ENCODE measurements at places on chromosomes 6 and 20. TPM values are rescaled to one million over a fixed set of nuclear protein-coding genes. Genes with fewer than 3 reads are reported as not detected.

GRCh38 chr20:12936524-12936923 is 72.2 kb upstream of the SPTLC3 start:
- H3K36me3 ChIP-seq = no peaks in the 10 kb centered on the region
- no peak for DNase-seq
- no peaks in the 10 kb centered on the region for H3K4me1 ChIP-seq
- no peak overlapping the region for H3K4me3 ChIP-seq

DNA sequence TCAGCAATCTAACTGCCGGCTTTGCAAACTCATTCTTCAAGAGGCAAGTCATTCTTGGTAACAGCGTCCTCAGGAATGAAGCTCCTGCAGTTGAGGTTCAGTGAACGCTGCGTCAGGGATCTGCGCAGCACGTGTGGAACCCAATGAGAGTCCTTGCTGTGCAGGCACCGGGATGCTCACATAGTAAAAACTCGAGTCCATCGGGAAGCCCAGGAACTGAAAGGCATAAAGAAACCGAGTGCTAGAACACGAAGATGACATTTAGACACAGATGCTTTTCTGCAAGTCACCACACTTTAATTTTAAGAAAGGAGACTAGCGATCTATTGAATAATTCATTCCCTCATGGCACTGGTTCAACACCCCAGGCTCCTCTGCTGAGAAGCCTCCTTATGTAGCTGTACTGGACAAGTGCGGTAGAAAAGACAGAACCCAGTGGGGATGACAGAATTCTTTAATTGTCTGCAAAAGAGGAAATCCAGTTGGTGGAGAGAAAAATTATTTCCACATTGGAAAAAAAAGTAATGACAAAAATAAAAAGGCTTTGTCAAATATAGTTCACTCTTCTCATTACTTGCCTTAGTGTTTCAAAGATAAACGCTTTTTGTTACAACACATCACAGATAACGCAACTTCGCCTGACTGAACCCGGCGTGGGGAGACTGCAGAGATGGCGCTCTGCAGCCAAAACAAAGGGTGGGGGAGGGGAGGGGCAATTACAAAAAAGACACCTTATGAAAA is 1.9 kb upstream of the AFDN start:
- DNase-seq = no peak
- H3K4me1 ChIP-seq = peaks cover 16% of the 10 kb centered on the region
- H3K27me3 ChIP-seq = no peaks in the 10 kb centered on the region
- H3K4me3 ChIP-seq = peak overlapping the region; percentile 88
- H3K36me3 ChIP-seq = no peaks in the 10 kb centered on the region

- DNase-seq = no peak
- H3K27me3 ChIP-seq = no peaks in the 10 kb centered on the region
- H3K4me1 ChIP-seq = no peaks in the 10 kb centered on the region
- no peaks in the 10 kb centered on the region for H3K36me3 ChIP-seq
- no peak overlapping the region for H3K4me3 ChIP-seq
These were observed 44.7 kb downstream of the NR2E1 start for GRCh38 chr6:108210556-108210955.

DNA sequence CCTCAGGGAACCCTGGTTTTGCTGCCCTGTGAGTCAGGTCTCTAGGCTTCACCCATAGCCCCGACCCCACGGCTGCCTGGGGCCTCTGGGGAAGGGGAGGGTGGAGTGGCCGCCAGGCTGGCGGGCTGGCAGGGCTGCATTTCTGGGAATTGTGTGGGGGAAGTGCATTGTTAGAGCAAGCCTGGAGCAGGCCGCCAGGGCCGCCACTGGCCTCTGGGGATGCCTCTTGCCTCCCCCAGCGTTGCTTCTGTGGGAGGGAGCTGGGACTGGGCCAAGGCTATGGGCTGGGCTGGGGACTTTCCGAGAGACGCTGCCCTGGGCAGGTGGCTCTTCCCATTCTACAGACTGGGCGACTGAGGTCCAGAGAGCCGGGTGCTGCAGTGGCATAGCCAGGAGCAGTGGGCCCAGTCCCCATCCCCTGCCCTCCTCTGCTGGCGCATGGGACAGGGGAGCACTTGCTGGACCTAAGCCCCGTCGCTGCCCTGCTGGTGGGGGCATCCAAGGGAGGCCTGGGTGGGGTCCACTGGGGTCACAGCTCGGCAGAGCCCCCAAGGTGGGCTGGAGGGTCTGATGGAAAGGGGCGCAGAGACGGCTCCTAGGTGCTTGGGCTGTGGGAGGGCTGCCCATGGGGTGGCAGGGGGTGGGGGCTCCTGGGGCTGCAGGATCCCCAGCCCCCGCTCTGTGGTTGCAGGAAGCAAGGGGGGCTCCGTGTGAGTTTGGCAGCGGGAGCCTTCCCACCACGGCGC is 6.6 kb upstream of the SOX18 start:
- DNase-seq = no peak
- H3K4me3 ChIP-seq = no peak overlapping the region
- no peaks in the 10 kb centered on the region for H3K27me3 ChIP-seq
- no peak overlapping the region for H3K27ac ChIP-seq
- H3K4me1 ChIP-seq = no peaks in the 10 kb centered on the region

GRCh38 chr20:25239387-25240370 is 8.2 kb upstream of the PYGB start:
- peak overlapping the region; percentile 89 for H3K27ac ChIP-seq
- no peak overlapping the region for H3K4me3 ChIP-seq
- H3K27me3 ChIP-seq = no peaks in the 10 kb centered on the region
- no peak for DNase-seq

- DNase-seq = no peak
- no peaks in the 10 kb centered on the region for H3K27me3 ChIP-seq
- no peak overlapping the region for H3K4me3 ChIP-seq
- no peak overlapping the region for H3K27ac ChIP-seq
- H3K4me1 ChIP-seq = no peaks in the 10 kb centered on the region
These were observed 807 bp upstream of the OTOR start for GRCh38 chr20:16747291-16747811.

GRCh38 chr20:33685328-33686099 is 671 bp downstream of the E2F1 start:
- no peaks in the 10 kb centered on the region for H3K27me3 ChIP-seq
- H3K4me1 ChIP-seq = peaks cover 25% of the 10 kb centered on the region
- no peak overlapping the region for H3K27ac ChIP-seq
- H3K4me3 ChIP-seq = peak overlapping the region; percentile 60

- H3K4me1 ChIP-seq = peaks cover 2% of the 10 kb centered on the region
- H3K36me3 ChIP-seq = no peaks in the 10 kb centered on the region
- H3K4me3 ChIP-seq = no peak overlapping the region
- H3K27ac ChIP-seq = peak overlapping the region; percentile 23
- no peak for DNase-seq
These were observed 66.9 kb downstream of the MKKS start for GRCh38 chr20:10366898-10367692.

- peaks cover 2% of the 10 kb centered on the region for H3K36me3 ChIP-seq
- H3K4me1 ChIP-seq = no peaks in the 10 kb centered on the region
- H3K27me3 ChIP-seq = no peaks in the 10 kb centered on the region
- no peak overlapping the region for H3K4me3 ChIP-seq
- H3K27ac ChIP-seq = no peak overlapping the region
These were observed 43.7 kb downstream of the TRIM38 start for GRCh38 chr6:26006086-26006939.

GRCh38 chr6:139860203-139860602 is 485.8 kb upstream of the CITED2 start:
- peaks cover 5% of the 10 kb centered on the region for H3K4me1 ChIP-seq
- no peak overlapping the region for H3K4me3 ChIP-seq

DNA sequence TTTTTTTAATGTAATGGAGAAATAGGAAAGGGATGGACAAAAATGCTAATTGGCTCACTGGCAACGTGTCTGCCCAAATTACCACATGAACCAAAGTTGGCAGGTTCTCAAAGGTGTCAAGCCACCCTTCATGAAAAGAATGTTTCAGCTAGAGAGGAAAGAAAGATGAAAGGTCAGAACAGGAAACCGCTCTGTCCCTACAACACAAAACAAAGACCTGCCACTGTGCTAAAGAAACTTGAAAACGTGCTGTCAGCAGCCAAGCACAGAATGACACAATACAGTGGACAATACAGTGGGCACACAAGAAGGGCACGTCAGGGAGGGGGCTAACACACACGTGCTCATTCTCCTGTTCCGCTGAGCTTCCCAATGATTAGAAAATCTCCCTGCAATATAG is 4.9 kb downstream of the PREP start:
- H3K4me3 ChIP-seq = no peak overlapping the region
- peaks cover 9% of the 10 kb centered on the region for H3K36me3 ChIP-seq
- H3K27me3 ChIP-seq = no peaks in the 10 kb centered on the region
- no peak overlapping the region for H3K27ac ChIP-seq

DNA sequence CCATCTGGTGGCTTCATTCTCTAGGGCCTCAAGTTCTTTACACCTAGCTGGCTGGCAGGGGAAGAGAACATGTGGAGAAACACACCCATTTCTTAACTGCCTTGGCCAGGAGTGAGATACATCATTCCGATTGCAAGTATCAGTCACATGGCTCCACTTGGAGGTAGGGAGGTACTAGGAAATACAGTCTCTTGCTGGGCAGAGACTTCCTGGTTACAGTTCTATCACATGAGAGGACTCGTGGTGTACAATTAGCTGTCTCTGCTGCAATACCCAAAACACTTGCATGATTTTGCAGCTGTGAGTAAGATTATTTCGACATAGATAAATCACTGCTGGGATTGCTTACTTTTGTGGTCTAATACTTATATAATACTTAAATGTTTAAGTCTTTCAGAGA is 51.1 kb downstream of the GTF2H5 start:
- H3K27ac ChIP-seq = no peak overlapping the region
- no peaks in the 10 kb centered on the region for H3K27me3 ChIP-seq
- H3K4me1 ChIP-seq = no peaks in the 10 kb centered on the region
- H3K36me3 ChIP-seq = no peaks in the 10 kb centered on the region
- no peak for DNase-seq

GRCh38 chr6:129893640-129894039 is 32.5 kb upstream of the TMEM244 start:
- H3K4me1 ChIP-seq = no peaks in the 10 kb centered on the region
- DNase-seq = no peak
- H3K27ac ChIP-seq = no peak overlapping the region
- no peak overlapping the region for H3K4me3 ChIP-seq
- H3K36me3 ChIP-seq = no peaks in the 10 kb centered on the region

DNA sequence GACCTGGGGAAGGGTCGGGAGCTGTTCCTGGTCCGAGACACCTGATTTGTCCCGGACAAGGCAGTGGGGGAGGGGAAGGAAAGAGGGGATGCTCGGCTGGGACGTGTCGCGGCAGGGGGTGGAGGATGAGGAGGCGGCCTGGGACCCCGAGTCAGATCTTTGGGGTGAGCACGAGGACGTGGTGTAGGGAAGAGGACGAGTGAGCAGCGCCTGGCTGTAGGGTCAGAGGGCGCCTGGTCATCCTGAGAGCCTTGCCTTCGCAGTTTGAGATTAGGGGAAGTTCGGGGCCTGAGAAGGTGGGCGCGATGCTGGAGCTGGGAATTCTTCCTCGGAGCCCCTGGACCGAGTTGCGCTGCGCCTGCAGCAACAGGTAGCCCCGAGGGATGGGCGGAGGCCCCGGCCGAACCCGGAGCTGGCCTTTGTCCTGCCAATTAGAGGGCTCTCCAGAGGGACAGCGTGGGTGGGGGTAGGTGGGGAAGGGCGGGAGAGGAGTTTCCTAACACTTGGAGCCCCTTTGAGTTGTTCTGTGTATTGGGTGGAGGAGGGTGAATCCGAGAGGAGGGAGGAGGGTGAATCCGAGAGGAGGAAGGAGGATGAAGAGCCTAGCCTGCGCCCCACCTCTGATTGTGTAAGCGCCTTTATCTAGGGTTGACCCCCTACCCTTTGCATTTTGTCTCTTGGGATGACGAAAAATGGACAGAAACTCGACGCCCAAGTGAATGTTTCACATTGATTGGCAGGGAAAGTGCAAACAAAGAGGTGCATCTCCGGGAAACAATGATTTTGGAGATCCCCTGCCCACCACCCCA is 72.0 kb downstream of the SOX4 start:
- no peak for DNase-seq
- H3K4me3 ChIP-seq = peak overlapping the region; percentile 87
- no peaks in the 10 kb centered on the region for H3K36me3 ChIP-seq
- no peaks in the 10 kb centered on the region for H3K27me3 ChIP-seq
- peaks cover 5% of the 10 kb centered on the region for H3K4me1 ChIP-seq

GRCh38 chr6:149266659-149267058 is 50.9 kb upstream of the TAB2 start:
- H3K4me1 ChIP-seq = no peaks in the 10 kb centered on the region
- H3K4me3 ChIP-seq = no peak overlapping the region
- no peaks in the 10 kb centered on the region for H3K27me3 ChIP-seq
- H3K36me3 ChIP-seq = no peaks in the 10 kb centered on the region

DNA sequence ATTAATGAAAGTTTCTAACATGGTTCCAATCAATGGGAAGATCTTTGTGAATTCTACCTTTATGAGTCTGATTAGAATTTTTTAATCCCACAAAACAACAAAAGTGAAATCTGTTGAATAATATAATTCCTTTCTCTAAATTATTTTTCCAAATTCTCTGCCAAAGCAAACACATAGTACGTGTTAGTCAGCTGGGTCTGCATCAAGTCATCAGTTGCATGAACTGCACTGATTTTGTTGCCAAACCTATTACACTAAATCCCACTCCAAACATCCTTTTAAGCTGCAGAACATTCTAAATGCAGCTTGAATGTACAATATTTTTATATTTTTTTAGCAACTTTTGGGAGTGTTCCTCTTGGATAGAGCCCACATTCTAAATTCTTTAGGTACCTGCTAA is 199.0 kb upstream of the HSF2 start:
- H3K27me3 ChIP-seq = no peaks in the 10 kb centered on the region
- H3K27ac ChIP-seq = no peak overlapping the region
- peaks cover 17% of the 10 kb centered on the region for H3K4me1 ChIP-seq
- H3K4me3 ChIP-seq = no peak overlapping the region
- no peaks in the 10 kb centered on the region for H3K36me3 ChIP-seq

The STMND1 gene
- total RNA-seq = not detected

The NNAT gene
- 0.81 TPM for total RNA-seq

The SIRPB1 gene
- total RNA-seq = 8.5 TPM

The DEFB119 gene
- total RNA-seq = not detected

The BEND6 gene
- 0.21 TPM for total RNA-seq

The TRIM40 gene
- not detected for total RNA-seq

The PPP1R3D gene
- total RNA-seq = 10.5 TPM

The OOEP gene
- not detected for total RNA-seq

The COL11A2 gene
- 3.4 TPM for total RNA-seq

The CEP85L gene
- 22.7 TPM for total RNA-seq

The TAGAP gene
- 6.2 TPM for total RNA-seq

The SIRPG gene
- 3.8 TPM for total RNA-seq

All from thoracic aorta (tissue), 2 donors.